ENCODE measurements at places on chromosomes 2 and 18. TPM values are rescaled to one million over a fixed set of nuclear protein-coding genes. Genes with fewer than 3 reads are reported as not detected.
A peak's percentile ranks its signal among the peaks of the same experiment; 100 is the strongest.

POTEJ gene
- not detected for total RNA-seq

B3GNT7 gene
- total RNA-seq, result 8.8 TPM

GAL3ST2 gene
- not detected for total RNA-seq

CRIM1 gene
- total RNA-seq, result 103 TPM

ITGA6 gene
- 94.7 TPM for total RNA-seq

CFC1 gene
- total RNA-seq, result not detected

ALPI gene
- total RNA-seq, result not detected

DNA sequence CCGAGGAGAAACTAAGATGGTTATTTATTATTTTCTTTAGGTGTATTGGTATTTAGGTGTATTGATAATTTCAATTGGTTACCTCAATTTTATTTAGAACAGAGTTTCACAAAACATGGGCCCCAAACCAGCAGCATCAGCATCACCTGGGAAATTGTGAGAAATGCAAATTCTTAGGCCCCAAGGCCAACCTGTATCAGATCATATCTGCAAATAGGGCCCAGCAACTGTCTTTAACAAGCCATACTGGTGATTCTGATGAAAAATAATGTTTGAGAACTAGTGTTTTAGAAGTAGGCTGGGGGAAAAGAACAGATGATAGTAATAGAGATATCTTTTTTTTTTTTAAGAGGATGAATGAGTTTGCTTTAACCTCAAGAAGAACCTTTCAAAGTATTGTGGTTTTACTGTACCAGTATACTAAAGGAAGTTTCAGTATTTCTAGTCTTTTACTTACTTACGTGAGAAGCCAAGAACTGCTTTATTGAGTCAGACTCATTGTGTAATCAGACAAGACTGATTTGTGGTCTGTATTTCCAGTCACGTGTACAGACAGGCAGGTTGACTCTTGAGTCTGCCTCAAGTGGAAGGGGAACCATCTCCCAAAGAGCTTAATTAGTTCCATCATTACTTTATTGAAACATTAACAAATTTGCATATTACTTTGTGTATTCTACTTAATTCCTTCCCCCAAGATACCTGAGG, 60.4 kb upstream of the GAREM1 start:
- peak; percentile 85 for DNase-seq

GRCh38 chr2:100813527-100813926, 6.4 kb upstream of the NPAS2 start:
- no peak for DNase-seq

DNA sequence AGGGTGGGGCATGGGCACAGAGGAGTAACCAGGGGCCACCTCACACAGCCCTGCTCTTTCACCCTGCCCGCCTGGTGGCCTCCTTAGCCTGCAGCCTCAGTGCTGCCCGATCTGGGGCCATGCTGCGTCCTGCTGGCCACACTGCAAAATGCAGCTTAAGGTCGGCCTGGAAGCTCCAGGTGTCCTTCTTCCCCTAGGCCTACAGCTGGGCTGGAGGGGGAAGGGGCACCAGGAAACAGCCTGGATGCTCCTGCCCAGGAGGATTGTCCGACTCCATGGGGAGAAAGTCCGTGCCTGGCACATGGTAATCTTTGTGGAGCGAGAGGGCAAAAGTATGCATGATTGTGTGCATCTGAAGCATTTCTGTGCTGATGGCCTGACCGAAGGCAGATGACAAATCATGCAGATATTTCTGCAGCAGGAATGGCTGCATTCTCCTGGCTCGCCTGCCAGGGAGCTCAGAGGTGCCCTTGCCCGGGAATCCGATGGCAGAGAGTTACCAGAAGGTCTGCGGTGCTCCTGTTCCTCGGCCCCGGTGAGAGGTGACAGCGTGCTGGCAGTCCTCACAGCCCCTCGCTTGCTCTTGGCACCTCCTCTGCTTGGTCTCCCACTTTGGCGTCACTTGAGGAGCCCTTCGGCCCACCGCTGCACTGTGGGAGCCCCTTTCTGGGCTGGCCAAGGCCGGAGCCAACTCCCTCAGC, 12.8 kb upstream of the ALPP start:
- DNase-seq, result no peak

DNA sequence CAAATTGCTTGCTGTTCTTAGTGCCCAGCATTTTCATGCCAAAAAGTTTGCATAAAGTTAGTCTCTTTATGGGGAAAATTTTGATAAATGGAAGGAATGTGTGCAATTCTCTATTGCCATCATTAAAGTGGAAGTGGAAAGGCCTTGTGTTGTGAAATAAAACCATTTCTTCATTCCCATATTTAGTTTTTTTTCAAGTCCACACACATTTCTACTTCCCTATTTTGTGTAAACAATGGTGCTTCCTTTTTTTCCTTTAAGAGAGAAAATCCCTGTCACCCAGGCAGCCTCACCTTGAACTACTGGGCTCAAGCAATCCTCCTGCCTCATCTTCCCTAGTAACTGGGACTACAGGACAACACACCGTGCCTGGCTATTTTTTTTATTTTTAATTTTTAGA, 42.3 kb upstream of the NCOA1 start:
- no peak for DNase-seq

DNA sequence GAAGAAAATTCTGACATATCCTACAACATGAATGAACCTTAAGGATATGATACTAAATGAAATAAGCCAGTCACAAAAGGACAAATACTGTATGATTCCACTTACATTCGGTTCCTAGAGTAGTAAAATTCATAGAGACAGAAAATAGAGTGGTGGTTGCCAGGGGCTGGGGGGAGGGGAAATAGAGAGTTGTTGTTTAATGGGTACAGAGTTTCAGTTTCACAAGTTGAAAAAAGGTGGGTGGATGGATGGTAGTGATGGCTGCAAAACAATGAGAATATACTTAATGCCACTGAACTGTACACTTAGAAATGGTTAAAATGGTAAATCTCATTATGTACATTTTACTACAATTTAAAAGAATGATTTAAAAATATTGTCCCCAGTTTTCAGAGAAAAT, 53.3 kb upstream of the NFU1 start:
- no peak for DNase-seq

GRCh38 chr2:133892352-133892913, 324.2 kb upstream of the NCKAP5 start:
- no peak for DNase-seq

DNA sequence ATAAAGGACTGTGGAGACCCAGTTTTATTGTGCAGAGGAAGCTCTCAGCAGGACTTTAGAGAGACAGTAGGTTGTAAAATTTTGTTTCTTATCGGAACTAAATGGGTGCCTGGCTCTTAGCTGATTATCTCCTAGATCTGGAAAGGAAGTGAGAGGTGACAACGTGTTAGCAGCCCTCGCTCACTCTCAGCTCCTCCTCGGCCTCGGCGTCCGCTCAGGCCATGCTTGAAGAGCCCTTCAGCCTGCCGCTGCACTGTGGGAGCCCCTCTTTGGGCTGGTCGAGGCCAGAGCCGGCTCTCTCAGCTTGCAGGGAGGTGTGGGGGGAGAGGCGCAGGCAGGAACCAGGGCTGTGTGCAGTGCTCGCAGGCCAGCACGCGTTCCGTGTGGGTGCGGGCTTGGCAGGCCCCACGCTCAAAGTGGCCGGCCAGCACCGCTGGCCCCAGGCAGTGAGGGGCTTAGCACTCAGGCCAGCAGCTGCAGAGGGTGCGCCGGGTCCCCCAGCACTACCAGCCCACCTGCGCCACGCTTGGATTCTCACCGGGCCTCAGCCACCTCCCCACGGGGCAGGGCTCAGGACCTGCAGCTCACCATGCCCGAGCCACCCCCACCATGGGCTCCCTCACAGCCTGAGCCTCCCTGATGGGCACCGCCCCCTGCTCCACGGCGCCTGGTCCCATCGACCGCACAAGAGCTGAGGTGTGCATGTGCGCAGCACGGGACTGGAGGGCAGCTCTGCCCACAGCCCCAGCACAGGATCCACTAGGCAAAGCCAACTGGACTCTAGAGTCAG, 4.6 kb upstream of the MFF start:
- no peak for DNase-seq

GRCh38 chr2:16194931-16195680, 254.8 kb downstream of the MYCN start:
- DNase-seq, result no peak

DNA sequence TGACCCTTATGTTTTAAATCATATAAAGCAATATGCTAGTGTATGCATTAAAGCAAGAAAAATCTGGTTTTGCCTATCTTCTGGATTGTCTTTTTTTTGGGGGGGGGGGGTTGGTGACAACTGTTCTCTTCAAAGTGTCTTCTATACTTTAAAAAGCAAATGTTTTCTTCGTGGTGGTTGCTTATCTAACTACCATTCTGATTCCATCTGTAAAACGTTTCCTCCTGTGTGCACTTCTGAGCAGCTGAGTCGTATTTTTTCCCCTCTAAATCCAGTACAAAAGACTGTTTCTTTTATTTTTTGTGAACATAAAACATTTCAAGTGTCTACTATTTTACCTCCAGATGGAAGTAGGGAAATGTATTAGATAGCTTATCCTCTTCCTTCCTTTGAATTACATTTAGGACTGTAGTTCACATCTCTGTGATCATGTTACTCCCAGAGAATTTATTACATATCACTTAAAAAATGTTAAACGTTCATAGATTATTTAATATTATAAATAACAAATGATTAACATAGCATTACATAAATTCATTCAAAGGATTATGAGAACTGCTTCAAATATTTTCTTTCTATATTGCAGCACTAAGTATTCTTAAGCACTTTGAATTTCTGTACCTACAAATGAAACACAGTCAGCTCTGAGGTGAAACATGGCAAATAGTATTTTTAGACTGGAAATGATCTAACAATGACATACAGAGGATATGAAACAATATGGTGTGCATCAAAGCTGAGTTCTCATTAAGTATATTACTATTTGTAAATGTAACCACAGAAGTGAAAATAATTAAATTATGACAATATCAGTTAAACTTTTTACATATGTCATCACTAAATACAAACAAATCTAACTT, 56.4 kb downstream of the SCN3A start:
- DNase-seq, result no peak

- no peak for DNase-seq
These were observed 167.3 kb upstream of the NOSTRIN start for GRCh38 chr2:168635065-168635577.

GRCh38 chr2:175054340-175054739, 49.2 kb upstream of the CHN1 start:
- DNase-seq, result no peak

DNA sequence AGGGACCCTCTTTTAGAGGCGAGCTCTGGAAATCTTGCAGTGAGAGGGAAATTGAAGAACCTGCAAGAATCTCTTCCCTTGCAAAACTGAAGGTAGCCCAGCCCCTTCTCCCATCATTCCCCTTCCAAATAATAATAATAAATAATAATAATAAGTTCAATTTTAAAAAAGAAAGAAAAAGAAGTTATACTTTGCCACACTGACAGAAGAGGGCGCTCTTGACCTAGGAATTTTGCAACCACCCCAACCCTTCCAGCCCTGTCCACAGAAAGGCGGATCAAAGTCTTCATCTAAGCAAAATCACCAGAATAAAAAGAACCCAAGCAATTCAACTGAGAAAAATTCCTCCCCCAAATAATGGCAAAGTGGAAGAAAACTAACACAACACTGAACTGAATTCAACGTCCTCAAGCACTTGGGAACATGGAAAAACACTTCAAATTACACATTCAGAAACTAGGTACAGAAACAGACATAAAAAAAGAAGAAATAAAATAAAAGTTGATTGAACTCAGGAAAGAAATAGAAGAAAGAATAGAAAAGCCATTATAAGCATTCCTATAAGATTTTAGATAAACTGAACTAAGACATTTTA, 98.9 kb upstream of the GLS start:
- no peak for DNase-seq

GRCh38 chr2:42812899-42813479, 20.6 kb upstream of the HAAO start:
- no peak for DNase-seq

DNA sequence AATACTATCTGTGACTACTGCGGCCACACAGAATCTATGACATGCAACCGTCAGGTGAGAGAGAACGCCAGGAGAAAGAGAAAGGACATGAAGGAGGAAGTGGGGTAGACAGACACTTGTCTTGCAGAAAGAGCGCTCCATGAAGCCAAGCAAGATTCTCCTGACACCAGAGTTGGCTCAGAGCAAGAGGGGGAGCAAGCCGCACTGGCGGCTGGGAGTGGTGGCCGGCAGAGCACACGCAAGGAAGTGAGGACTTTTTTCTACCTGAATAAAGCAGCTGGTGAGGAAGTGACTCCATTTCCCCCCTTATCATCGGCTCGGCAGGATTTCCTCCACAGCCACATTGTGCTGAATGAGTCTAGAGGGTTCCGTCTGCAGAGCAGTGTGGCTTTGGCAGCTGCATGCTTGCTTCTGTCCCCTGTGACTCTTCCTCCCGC, 181.6 kb downstream of the BCL2 start:
- no peak for DNase-seq

GRCh38 chr2:67616749-67617148, 219.6 kb downstream of the ETAA1 start:
- no peak for DNase-seq

DNA sequence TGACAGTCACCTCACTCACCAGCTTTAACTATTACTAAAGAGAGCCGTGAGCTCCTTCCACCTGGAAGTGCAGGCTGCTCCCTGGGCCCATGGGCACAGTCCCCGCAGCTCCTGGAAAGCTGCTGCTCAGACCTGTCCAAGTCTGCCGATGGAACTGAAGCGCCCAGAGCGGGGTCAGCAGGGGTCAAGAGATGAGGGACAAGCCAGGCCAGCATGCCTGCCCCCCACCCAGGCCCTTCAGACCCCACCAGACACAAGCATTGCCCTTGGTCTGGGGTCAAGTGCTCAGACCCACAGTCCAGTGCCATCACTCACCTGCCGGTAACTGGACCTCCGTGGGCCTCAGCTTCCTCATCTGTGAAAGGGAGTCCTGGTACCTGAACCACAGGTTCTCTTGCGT, 59.9 kb downstream of the BIN1 start:
- DNase-seq, result no peak

- no peak for DNase-seq
These were observed 29.3 kb upstream of the MFSD6 start for GRCh38 chr2:190378880-190379237.
